ENCODE measurements at places on chromosomes 2 and 18.

DNA sequence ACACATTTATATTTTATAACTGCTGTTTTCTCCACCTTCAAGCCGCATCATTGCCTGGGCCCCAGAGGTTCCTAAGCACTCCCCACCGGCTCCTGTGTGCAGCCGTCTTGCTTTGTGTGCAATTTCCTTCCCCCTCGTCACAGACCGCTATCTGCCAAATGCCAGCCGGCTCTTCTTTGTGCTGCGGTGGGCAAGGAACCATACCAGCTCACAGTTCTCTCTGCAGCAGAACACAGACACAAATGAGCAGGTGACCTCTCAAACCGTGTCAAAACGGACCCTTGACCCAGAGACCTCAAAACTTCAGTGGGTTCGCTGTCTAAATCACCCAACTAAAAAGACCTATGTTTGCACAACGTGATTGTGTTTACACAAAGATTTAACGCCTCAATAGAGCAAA lies 58.2 kb downstream of the KLF7 start:
- no peak for DNase-seq

DNA sequence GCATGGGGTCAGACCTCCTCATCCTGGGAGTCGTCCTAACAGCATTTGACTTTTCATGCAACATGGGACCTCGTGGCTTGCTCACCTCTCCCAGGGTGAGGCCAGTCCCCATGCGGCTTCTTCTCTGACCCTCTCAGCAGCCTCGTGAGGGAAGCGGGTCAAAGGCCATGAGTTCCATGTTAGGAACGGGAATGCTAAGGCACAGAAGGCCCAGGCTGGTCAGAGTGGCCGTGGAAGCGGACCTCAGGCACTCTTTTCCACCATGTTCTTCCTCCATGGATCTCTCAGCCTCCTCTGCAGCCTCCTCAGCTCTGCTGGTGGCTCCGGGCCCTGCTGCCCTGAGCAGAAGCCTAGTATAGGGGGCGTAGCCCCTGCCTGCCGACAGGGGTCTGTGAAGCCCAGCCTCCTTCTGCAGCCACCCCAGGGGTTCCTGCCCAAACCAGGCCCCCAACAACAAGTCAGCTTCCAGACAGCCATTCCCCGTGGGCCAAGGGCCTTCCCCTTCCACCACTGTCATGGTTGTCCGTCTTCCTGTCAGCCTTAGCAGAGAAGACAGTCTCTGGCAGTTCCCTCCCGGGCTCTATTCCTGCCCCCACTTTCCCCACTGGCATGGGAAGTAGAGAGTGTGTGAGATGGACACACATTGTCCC lies 60.0 kb upstream of the OTOF start:
- DNase-seq: no peak

- no peak for DNase-seq
Measured at GRCh38 chr18:76747676-76748075, 74.7 kb upstream of the ZNF236 start.

GRCh38 chr2:219634171-219634940 lies 6.9 kb downstream of the SLC4A3 start:
- no peak for DNase-seq

DNA sequence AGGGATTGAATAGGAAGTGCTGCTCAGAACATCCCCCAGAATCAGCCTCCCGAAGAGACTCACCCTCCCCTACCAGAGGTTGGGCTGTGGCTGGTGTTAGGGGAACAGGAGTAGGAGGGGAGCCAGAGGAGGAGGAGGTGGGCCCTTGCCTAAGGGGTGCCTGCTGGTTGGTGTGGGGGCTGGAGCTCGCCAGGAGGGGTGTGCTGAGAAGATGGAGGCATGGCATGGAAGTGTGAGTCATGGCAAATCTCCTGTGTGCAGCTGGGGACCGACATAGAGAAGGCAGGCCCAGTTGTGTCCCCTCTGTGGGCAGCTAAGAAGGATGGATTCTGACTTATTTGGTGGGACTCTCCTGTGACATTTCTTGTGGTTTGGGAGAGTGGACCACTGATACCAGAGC lies 73.7 kb downstream of the DGKD start:
- no peak for DNase-seq

GRCh38 chr2:4465671-4466070 lies 762.3 kb downstream of the DCDC2C start:
- DNase-seq: no peak

DNA sequence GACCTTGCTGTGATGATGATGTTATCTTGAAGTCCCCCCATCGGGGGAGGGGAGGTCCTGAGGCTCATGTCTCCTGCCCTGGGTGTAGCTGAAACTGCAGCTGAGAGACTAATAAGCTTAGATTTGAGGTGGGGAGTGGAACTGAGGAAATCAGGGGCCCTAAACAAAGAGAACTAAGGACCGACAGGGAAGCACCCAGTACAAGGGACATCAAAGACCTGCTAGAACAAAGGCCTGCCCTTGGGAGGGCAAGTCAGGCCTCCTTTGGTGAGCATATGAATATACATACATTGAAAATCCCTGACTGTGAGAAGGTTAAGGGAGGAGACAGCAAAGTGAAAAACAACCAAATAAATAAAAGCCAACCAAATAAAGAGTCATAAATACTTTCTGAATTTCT lies 1132.5 kb upstream of the CELF4 start:
- no peak for DNase-seq

DNA sequence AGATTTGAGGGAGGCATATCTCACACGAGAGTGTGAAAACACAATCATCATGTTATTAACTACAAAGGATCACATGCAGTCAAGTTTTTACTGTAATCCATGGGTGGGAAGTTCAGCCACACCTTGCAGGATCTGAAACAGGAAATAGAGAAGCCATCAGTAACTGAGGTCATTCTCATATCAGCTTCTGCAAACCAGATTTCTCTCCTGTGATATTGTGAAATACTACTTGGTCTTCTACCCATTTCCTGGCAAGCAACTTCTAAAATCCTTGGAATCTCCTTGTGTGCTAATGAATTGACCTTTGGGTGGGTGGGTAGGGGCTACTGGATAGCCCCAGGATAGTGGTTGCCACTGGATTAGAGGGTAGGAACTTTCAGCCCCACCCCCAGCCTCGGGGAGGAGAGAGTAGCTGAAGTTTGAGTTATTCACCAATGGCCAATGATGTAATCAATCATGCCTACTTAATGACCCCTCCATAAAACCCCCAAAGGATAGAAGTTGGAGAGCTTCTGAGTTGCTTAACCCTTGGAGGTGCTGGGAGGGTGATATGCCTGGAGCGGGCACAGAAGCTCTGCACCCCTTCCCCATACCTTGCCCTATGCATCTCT lies 25.6 kb upstream of the TGIF1 start:
- DNase-seq: no peak

DNA sequence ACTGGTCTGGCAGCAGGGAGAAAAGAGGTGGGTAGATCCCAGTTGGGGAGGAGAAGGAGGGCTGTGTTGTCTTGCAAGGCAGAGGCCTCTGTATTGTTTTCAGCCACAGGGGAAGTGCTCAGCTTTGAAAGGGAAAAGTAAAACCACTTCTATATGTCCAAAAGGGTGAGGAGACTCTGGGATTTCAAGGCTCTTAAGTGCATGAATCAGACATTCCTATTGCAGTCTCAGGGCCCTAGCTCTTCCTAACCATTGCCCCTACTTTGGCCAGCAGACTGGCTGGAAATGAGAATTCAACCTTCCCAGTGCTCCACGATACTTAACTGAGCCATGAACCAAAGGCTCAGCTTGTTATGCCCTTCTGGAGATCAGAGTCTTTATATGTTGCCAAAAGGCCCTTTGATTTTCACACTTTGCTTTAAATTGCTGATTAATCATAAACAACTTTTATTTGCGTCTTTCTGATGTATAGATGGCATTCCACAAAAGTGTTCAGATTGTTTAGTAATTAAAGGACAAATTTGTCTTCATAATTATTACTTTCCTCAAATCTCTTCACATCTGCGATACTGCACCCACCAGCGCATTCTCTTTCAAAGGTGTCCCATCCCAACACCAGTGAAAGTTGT lies 313.8 kb upstream of the MMADHC start:
- no peak for DNase-seq

DNA sequence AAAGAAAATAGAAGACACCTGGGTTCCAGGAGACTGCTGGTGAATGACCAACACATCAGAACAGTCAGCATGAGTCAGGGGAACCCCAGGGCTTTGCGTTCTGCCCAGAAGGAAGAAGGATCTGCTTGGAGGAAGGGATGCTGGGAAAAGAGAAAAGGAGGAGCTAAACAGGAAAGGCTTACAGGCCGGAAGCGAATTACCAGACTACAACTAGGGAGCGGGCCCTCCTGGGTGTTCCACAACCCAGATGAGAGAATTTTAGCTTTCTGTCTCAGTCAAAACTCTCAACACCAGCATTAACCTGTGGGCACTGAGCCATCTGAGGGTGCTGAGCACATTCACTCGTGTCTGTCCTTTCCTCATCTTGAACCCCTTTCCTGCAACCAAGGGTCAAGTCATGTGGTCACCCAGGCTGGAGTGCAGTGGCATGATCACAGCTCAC lies 19.2 kb downstream of the CDC42EP3 start:
- no peak for DNase-seq

GRCh38 chr2:151730262-151730975 lies 3.9 kb downstream of the NEB start:
- DNase-seq: no peak

- no peak for DNase-seq
Measured at GRCh38 chr2:162974771-162975170, 136.2 kb upstream of the KCNH7 start.

DNA sequence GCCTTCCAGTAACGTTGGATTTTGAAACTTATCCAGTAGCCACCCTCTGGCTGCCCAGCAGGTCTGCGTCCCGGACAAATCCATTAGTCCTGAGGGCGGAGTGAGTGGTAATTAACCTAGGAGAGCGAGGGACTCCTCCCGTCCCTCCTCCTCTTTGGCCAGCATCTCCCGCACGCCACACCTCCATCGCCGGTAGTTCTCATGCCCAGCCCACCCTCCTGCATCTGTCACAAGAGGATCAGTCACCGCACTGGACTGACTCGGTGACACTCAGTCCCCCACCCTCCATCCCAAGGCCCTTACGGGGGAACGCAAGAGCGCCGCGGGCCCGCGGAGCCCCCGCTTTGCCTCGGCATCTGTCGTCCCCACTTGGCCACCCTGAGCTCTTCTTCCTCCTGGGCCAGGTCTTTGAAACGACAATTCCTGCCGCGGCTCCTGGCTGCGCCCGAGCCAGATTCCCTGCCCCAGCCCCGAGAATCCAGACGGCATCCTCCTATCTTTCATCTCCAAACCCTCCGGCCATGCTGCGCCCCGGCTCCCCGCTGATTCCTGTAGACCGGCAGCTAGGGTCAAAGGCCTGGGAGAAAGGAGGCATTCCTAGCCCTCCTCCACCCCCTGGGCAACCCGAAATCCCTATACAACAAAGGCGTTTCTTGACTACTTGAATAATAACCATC lies 77.5 kb downstream of the EIF2AK3 start:
- no peak for DNase-seq

- no peak for DNase-seq
Measured at GRCh38 chr2:239388236-239389151, 12.3 kb downstream of the HDAC4 start.

- no peak for DNase-seq
Measured at GRCh38 chr2:209973328-209973727, 29.1 kb upstream of the RPE start.

DNA sequence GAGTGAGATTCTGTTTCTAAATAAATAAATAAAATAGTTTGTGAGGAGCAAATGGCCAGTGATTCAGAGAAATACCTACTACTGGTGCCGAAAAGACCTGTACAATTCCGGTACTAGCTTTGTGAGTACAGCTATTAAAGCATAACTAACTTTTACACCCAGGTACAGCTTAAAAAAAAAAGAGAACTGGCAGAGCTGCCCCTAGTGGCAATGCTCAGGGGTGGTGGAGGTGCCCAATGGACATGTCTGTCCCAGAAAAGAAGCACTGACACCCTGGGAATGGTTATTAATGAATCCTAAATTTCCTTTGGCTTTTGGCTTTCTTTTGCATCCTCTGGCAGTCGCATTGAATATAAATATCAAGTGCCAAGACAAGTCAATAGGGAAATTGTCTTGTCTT lies 87.0 kb downstream of the LIPG start:
- DNase-seq: no peak

- no peak for DNase-seq
Measured at GRCh38 chr2:237591141-237591881, 777 bp upstream of the RAB17 start.

DNA sequence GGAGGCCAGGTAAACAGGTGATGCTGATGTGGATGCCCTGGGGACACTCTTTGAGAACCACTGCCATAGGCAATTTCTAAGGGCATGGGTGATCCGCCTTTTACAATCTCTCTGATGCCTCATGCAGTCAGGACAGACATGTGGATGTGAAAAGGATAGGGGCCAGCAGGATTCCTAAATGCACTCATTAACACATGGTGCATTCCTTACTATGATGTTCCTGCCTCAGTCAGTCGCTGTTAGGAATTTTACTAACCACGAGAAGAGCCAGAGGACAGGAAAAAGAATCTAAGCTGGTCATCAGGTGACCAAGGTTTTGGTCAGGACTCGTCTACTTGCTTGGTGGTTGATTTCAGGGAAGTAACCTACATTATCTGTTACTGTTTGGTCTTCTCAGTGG lies 191.0 kb downstream of the ARL4C start:
- DNase-seq: no peak

DNA sequence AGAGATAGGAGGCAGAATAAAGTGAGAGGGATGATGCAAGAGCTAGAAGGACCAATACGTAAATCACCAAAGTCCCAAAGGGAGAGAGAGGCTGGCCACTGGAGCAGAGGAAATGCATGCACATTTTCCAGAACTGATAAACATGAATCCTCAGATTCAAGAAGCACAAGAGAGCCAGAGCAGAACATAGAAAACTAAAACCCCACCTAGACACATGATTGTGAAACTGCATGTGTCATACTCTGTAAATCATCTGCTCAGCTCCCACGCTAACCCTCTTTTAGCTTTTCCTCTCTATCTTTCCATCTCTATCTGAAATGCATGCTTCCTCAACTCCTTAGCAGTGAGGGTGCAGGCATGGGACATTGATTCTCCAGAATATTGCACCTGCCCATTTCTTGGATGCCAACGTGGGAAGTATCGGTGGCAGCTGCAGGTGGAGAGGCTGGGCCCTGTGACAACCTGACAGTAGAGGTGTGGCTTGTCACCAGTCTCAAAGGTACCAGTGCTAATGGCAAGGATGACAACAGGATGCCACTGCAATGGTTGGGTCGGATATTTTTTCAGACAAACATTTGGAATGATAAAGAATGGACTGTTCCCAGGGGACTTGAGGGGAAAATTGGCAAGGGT lies 89.3 kb upstream of the OTOS start:
- DNase-seq: no peak

GRCh38 chr2:218806346-218806978 lies 24.5 kb downstream of the CYP27A1 start:
- DNase-seq: no peak

DNA sequence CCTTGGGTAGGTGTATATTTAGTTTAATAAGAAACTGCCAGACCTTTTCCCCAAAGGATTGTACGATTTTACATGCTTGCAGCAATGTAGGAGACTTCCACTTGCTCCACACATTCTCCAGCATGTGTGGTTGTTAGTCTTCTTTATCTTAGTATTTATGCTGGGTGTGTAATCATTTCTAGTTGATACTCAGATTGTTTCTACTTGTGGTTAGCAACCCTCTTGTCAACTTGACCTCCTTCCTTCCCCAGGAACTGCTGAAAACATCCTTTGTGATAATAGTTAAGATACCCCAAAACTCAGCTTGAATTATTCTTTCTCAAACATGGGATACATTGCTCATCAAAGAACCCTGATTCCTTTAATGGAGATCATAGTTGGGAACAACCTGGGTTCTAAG lies 37.2 kb upstream of the CYBRD1 start:
- no peak for DNase-seq

- no peak for DNase-seq
Measured at GRCh38 chr2:100905132-100905805, 85.3 kb downstream of the NPAS2 start.

All from activated CD8-positive, alpha-beta memory T cell treated with anti-CD3 and anti-CD28 coated beads for 48 hours (primary cell).